ENCODE measurements at places on chromosomes 7 and 10.

- DNase-seq: no peak
These were observed 76.6 kb upstream of the PFKP start for GRCh38 chr10:2990764-2991163.

DNA sequence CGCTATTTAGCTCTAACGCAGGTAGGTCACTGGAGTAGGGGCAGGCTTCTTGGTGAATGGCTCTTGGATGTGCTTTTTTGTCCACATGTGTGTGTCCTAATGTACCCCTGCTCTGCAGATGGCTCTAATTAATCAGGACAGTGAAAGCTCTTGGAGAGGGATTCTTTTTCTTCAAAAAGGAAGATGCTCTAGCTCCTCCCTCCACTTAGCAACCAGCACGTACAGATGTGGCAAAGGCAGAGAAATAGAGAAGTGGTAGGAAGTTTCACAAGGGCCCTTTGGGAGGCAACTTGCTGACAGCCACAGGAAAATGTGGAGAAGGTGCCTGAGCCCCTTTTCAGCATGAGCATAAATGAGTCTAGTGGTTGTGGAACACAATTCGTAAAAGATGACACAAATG, 221.7 kb downstream of the PLXNA4 start:
- DNase-seq: no peak

DNA sequence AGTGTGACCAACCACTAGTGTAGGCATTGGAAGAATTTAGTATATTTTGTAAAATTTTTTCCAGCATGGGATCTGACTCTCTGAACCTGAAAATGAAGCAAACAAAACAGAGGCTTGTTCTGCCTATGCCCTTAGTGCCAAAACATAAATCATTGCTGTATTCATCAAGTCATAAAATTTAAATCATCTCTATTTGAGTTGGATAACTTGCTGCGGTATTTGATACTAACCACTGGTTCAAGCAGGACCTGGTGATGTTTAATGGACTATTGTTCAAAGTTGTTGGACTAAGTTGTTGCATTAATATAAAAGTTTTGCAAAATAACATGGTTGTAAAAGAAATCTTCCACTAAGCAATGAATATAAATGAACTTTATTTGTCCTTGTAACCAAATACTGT, 19.8 kb upstream of the RPA3 start:
- DNase-seq: no peak

GRCh38 chr7:101488826-101489572, 126.3 kb downstream of the COL26A1 start:
- no peak for DNase-seq

DNA sequence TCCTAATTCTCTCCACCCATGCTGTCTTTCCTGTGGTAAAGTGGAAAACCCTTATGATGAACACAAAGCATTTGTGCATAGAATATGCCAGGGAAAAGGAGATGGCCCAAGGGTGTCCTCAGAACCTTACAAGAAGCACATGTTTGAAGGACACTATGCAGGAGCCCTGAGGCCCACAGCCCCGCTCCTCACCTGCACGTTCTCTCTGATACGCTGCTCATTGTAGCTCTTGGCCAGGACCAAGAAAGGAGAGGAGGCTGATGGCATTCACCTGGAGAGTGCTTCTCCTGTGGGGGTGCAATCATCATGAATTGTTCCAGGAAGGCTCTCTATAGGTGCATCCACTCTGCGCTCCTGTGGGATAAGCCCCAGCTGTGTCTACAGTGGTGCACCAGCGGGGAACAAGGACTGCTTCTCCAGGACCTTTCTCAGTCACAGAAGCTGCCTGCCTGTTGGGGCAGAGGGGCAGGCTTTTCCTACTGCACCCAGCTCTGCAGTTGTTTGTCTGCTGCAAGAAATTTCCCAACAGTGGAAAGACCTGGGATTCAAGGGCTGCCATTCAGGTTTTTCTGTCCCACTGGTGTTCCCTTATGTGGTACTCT, 19.9 kb downstream of the AKR1C2 start:
- DNase-seq: no peak

DNA sequence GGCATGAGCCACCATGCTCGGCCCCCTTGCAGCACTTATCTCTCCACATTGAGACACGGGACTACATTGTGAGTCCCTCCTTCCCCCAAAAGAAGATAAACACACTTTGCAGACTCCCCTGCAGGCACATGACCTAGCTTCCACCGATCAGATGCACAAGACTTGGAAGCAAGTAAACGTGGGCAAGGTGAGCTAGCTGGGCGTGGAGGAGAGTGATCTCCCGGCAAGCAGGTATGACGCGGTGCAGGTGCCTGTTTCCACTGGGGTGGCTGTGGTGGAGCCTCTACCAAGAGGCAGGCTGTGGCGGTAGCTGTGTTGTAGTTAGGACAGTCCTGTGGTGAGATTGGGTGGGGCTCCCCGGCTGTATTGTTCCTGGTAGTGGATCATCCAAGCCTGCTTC, 7.7 kb upstream of the COMTD1 start:
- no peak for DNase-seq
